ENCODE measurements at places on chromosomes 5 and 9.

- DNase-seq = peak; percentile 8
Measured at GRCh38 chr5:131423056-131423455, 159.2 kb downstream of the CDC42SE2 start.

DNA sequence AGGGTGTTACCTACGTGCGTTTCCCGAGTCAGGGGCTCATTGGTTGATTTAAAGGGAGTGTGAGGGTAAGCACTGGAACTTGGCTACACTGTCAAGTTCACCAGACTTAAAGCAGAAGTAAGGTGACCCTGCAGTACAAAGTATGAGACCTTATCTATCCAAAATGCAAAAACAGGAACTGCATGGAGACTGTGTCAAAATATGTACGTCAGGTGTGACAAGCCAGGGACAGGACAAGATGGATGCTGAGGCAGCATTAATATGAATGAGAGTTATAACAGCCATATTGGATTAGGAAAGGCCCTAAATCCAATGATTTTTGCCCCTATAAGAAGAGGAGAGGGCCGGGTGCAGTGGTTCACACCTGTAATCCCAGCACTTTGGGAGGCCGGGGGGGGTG is 15.4 kb upstream of the SUSD3 start:
- no peak for DNase-seq

GRCh38 chr5:67495072-67495471 is 298.5 kb upstream of the CD180 start:
- no peak for DNase-seq

DNA sequence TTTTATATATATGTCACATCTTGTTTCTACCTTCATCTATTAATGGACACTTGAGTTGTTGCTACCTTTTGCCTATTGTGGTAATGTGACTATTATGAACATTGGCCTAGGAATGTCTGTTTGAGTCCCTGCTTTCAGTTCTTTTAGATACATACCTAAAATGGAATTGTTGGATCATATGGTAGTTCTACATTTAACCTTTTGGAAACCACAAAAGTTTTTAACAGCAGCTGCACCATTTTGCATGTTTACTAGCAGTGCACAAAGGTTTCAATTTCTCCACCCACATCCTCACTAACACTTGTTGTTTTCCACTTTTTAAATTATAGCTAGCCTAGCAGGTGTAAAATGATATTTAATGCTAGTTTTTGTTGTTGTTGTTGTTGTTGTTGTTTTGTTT is 88.4 kb downstream of the GALNT10 start:
- no peak for DNase-seq

- no peak for DNase-seq
Measured at GRCh38 chr9:37212435-37212834, 92.1 kb downstream of the ZCCHC7 start.

- no peak for DNase-seq
Measured at GRCh38 chr9:18756712-18757125, 276.3 kb downstream of the SAXO1 start.

- DNase-seq = peak; percentile 74
Measured at GRCh38 chr5:173242675-173243121, 7.7 kb upstream of the NKX2-5 start.

DNA sequence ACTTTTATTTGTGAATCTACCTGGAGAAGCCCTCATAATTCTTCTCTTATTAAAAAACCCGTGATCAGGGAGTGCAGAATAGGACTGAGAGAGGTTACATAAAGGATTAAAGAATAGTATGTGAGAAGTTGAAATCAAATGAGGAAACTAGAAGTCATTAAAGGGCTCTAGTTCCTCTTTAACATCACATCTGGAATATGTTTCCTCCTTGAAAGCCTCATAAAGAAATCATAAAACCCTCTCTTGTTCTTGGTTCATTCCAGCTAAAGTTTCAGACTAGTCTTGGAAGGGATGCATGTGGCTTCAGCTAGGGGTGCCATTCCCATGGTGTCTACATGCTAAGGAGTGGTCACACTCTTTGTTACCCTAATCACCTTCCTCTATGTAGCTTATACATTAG is 5.7 kb upstream of the C5orf46 start:
- no peak for DNase-seq

DNA sequence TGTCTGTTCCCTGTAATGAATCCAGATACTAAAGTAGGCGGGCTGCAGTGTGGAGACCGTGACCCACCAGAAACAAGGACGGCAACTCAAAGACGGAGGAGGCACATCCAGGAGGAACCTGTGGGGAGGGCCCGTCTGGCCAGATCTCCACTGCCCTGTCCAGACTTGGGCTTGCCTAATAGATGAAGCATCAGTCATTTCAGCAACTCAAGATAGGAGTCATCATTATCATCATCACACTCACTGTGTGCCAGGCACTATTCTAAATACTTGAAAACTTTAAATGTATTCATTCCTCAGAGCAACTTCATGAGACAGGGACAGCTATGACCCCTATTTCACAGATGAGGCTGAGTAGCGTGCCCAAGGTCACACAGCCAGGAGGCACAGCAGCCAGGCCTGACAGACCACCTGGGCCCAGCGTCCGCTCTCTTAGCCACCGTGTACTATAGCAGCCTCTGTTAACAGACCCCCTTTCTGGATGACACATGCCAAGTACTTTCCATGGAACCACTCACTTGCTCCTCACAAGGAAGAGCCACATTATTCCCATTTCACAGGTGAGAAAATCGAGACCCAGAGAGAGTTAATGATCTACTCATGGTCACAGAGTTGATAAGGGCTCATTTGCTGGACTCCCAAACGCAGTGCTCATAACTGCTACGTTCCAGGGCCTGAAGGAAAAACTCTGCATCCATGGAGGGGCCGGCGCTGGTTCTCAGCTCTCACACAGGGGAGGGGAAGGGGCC is 4.9 kb upstream of the IL4 start:
- no peak for DNase-seq

- no peak for DNase-seq
Measured at GRCh38 chr5:53681079-53681478, 120.6 kb downstream of the NDUFS4 start.

GRCh38 chr5:131986161-131986912 is 25.1 kb downstream of the ACSL6 start:
- DNase-seq = no peak

- DNase-seq = no peak
Measured at GRCh38 chr5:156393980-156394379, 67.0 kb downstream of the SGCD start.

DNA sequence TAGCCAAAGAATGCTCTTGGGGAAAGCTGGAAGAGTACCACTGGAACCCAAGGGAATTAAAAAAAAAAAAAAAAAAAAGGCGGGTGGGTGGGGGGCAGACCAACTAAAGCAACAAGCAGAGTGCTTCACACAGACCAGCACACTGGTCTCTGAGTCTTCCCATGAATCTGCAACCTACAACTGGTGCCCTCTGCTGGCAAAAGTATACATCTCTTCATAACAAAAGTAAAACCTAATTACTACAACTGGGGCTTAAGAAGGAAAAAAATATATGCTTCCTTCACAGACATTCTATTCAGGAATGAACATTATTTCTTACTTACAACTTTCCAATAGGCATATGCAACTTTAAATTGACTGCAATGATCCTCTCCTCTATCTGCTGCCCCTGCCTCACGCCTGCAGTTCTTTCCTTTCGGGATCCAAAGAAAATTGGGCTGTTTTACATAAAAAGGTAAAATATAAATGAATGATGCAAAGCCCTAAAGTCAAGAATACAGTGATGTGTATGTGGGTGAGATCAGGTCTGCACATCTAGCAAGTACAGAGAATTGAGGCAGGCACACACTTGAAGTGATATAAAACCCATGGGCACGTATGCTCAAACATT is 7.2 kb upstream of the KLHL3 start:
- DNase-seq = peak; percentile 92

- DNase-seq = no peak
Measured at GRCh38 chr5:53464722-53465121, 15.7 kb upstream of the FST start.

DNA sequence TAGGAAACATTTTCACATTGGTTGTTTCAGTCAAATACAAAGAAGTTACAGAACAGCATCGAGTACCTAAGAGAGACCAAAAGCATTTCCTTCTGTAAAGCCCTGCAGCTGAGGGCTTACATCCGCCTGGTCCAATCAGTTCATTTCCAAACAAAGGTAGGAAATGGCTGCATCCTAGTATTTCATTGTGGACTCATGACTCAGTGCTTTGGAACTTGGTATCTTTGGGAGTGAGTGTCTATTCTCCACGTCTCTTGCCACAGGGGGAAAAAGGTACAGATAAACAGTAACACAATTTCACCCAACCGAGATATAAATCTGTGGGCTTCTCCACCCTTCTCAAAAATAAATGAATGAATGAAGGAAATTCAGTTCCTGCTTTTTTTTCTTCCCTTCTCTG is 75.4 kb downstream of the NFIB start:
- no peak for DNase-seq

- DNase-seq = no peak
Measured at GRCh38 chr5:57825031-57825686, 342.5 kb upstream of the ACTBL2 start.

GRCh38 chr9:130981002-130981755 is 27.8 kb upstream of the LAMC3 start:
- DNase-seq = no peak

DNA sequence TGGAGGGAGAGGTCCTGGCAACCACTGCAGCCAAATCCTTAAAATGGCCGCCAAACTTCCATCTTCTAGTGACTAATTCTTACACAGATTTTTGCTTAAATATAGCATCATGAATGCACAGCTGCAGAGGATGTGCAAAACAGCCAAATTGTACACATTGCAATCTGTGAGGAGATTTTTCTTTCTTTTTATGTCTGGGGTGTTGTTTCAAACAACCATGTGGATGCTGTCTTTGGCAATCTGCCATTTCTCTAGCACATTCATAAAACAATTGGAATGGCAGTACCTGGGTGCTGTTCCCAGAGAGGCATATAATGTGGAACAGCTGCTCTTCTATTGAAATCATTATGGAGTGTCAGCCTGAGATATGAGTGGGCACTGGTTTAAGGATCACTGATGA is 1082.9 kb upstream of the SEMA6A start:
- peak; percentile 60 for DNase-seq

GRCh38 chr9:138025417-138025816 is 147.8 kb downstream of the CACNA1B start:
- no peak for DNase-seq

DNA sequence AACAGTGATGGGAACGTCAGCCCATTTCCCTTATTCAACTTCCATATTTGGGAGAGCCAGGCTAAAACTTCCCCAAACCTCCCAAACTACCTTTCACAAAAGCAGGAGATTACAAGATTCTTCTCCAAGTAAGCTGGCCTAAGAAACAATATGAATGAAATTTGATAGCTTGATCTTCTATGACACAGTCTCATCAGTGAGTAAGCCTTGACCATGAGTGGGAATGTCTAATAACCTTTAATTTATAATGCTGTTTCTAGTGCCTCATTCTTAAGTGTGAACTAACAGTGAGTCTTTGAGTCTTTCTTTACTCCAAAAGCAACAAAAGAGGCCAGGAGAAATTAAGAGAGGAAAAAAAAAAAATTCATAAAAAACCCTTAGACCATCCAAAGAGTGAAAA is 1379.9 kb downstream of the EFNA5 start:
- DNase-seq = no peak

- DNase-seq = peak; percentile 97
Measured at GRCh38 chr9:110101531-110102161, 106.3 kb downstream of the C9orf152 start.

GRCh38 chr9:130936285-130937117 is 2.5 kb downstream of the FIBCD1 start:
- DNase-seq = peak; percentile 66

DNA sequence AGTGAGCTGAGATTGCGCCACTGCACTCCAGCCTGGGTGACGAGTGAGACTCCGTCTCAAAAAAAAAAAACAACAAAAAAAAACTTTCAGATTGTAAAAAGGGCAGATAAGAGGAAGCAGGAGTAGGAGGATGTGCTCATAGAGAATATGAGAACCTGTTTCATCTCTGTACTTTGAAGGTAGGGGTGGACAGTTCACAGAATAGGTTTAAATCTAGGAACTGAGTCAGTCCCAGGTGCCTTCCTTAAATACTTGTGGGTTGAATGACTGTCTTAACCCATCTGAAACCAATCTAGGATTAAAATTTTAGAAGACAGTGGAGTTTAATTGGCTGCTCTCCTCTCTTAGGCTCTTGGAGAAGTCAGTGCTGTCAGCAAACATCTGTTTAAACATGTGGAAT is 12.4 kb downstream of the POLK start:
- peak; percentile 24 for DNase-seq

Measured in tongue (tissue), 3 donors.